ENCODE measurements at places on chromosomes 5 and 9.

GRCh38 chr5:128870373-128870772 is 94.9 kb upstream of the SLC27A6 start:
- no peak for DNase-seq

- no peak for DNase-seq
Observed at GRCh38 chr9:125646621-125647100, 60.3 kb downstream of the MAPKAP1 start.

- DNase-seq: no peak
Observed at GRCh38 chr5:136035837-136036236, 7.0 kb downstream of the TGFBI start.

GRCh38 chr9:132541870-132542830 is 40.3 kb upstream of the BARHL1 start:
- no peak for DNase-seq

GRCh38 chr9:114551750-114552685 is 35.6 kb upstream of the ATP6V1G1 start:
- DNase-seq: peak; percentile 34

DNA sequence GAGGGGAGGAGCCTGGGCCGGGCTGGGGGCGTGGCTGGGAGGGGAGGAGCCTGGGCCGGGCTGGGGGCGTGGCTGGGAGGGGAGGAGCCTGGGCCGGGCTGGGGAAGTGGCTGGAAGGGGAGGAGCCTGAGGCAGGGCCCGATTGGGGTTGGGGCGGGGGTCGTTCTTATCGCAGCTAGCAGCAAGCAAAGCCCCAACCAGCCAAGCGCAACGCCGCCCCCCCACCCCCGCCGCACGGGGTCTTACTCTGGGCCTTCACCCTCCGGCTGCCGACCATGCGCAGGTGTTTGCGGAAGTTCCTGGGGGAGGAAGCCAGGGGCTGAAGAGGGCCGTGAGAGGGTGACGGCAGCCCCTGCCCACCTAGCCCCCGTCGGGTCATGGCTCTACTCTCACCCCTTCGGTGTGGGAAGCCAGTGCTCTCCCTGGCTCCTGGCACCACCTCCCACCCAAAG is 5.0 kb downstream of the NSMF start:
- DNase-seq: no peak

- no peak for DNase-seq
Observed at GRCh38 chr5:8053270-8053669, 184.3 kb downstream of the MTRR start.

- DNase-seq: no peak
Observed at GRCh38 chr9:12784461-12785259, 9.8 kb downstream of the LURAP1L start.

GRCh38 chr5:66329078-66329477 is 185.0 kb downstream of the SREK1 start:
- DNase-seq: no peak

DNA sequence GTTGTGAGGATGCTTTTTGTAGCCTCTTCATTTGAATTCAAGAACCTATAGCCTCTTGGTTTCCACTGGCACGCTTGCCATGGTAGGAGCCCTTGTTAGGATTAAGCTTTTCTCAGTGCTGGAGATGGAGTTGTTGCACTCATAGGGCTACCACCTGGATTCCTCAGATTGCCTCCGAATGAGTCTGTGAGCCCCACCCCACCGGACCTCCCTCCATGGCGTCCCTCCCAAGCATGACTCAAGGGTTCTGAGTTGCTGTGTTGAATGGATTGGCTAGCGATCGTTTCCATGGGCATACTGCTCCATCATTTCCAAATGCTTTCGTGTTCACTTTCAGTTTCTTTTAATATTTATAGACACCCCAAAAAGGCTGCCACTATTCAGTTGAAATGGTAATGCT is 69.9 kb downstream of the DAPK1 start:
- DNase-seq: no peak

DNA sequence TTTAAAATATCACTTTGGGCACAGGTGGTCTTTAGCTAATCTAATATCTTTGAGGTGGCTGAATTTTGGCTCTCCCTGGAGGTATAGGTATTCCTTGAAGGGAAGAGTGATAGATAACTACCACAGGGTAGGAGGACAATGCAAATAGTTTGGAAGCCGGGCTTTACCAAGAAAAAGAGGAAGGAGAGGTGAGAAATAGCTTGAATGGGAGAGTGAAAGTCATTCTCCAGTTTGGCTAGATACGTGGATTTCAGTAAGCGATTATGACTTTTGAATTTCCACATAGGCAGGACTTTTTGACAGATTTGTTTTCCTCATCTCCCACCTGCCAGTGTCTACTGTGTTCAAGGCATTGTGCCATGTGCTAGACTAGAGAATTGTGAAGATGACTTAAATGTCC is 45.5 kb downstream of the RASA1 start:
- DNase-seq: no peak

DNA sequence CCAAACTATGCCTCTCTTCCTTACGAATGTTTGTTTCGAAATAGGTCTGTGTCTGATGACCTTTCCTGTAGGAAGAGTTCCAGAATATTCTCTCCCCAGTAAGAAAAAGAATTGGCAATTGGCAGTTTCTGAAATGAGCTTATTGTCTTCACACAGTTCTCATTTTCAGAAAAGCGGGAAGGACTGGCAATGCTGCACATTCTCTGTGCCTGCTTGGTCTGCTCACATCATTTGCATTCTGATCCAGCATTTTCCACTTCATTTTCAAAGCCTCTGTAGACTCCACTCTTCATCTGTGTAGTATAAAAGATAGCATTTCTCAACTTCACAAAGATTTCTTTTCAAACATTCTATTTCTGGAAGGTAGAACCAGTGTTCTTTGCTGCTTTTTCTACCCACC is 120.6 kb upstream of the CCDC112 start:
- no peak for DNase-seq

- no peak for DNase-seq
Observed at GRCh38 chr5:178318893-178319292, 86.3 kb upstream of the PHYKPL start.

- DNase-seq: no peak
Observed at GRCh38 chr5:142652563-142652962, 33.3 kb downstream of the FGF1 start.

DNA sequence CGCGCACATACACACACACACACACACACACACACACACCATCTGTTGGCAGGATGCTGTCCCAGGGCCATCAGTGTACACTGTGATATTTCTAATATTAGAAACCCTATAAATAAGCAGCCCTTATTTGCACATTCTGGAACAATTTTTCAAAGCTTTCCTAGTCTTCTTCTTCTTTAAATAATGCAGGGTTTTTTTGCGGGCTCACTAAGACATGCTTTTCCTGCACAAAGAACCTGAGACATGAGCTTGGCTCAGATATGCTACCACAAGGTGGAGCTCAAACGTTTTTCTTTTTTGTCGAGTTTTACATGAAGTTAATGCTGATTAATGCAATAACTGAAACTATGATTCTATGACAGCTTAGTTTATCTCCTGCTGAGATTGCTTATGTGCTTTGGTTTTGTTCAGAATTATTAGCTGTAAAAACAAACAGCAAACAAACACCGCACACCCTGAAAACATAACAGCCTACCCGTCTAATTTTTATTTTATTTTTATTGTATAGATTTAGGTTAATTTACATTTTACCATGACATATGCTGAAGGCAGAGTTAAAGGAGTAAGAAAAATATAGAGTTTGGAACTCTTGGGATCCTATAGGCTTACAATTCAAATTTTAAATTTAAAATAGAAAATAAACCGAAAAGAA is 95.8 kb downstream of the ALDH1A1 start:
- peak; percentile 69 for DNase-seq

GRCh38 chr5:175895686-175896102 is 24.3 kb downstream of the CPLX2 start:
- no peak for DNase-seq

DNA sequence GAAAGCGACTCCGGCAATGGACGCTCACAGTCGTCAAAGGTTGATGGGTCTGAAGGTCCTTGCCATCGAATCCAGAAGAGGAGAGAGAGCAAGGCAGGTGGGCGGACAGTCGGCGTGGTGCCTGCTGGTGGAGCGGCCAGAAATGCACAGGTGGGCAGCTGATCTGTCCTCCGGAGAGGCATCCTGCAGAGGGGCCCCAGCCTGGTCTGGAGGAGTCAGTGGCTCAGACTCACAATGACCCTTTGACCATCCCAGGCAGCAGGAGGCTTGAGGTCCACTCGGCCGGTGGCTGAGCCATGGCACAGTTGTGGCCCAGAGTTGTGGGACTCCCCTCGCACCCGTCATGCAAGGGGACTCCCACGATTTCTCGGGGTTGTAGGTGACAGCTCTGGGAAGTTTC is 34.4 kb upstream of the FCN2 start:
- no peak for DNase-seq

DNA sequence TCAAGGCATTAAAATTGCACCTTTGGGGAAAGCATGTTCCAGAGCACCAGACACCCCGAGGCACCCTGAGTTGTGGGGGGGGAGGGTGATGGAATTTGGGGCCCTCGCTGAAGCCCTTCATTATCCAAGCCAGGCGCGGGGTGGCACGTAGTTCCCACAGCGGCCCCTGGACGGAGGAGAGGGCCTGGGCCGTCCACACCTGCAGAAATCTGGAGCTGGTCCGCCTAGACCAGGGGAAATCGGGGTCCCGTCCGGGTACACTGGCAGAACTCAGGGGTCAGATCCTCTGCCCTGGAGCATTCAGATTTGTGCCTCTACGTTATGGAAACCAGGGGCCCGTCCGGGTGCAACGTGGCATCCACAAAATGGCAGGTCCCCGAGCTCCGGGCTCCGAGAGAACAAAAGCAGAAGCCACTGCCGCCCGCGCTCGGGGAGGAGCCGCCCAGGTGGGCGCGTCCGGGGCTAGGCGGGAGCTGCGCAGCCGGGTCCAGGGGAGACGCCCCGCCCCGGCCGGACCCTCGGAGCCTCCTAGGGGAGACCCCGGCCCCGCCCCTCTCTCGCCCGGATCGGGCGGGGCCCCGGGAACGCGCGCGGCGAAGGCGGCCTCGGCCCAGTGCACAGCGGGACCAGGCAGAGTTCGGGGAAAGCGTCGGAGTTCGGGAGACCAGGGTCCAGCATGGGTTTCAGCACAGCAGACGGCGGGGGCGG is at the start of gene PLEKHG4B:
Gene PLEKHG4B, plus strand, starts transcription at position 613 of the 708 bp plus-strand sequence. Its CDS starts 64 bp downstream, at position 677.
- peak; percentile 82 for DNase-seq

DNA sequence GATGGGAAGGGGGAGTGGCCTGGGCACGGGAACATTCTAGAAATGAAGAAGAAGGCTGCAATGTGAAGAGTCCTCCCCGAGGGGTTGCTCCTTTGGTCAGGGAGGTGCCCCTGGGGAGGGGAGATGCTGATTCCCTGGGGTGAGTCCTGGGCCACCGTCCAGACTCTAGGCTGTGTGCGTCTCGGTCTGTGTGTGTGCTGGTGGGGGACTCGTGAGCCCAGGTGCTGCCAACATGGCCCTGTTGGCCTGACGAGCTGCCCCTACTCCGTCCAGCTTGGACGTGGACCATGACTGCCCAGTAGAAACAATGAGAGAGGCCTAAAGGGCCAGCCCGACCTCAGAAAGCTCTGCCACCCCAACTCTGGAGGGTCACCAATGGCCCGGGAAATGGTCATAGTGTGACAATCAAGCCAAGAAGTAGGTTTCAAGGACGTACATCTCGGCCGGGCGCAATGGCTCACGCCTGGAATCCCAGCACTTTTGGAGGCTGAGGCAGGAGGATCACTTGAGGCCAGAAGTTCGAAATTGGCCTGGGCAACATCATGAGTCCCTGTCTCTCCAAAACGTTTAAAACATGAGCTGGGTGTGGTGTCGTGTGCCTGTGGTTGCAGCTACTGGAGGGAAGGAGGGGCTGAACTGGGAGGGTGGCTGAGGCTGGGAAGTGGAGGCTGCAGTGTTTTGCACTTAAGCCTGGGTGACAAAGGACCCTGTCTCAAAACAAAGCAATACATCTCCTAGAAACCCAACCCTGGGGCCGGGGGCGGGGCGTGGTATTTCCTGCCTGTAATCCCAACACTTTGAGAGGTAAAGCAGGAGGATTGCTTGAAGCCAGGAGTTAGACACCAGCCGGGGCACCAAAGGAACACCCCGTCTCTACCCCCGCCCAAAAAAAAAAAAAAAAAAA is 17.0 kb downstream of the LHX3 start:
- DNase-seq: no peak

- no peak for DNase-seq
Observed at GRCh38 chr5:164597293-164597900, 1092.0 kb downstream of the MAT2B start.

DNA sequence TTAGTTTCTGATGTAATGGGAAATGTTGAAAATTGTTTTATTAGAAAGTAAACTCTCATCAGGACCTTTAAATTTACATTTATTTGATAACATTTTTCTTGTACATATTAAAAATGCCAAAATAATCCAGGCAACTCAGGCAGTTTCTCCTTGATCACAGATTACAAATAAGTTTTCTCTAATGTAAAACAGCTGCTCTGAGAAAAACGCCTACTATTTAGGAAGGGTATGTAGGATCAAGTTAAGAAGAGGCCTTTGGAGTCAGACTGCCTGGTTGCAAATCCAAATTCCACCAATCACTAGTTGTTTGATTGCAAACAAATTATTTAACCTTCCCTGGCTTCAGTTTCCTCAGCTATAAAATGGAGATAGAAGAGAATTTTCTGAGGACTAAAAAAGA is 610.8 kb downstream of the PDE4D start:
- no peak for DNase-seq

DNA sequence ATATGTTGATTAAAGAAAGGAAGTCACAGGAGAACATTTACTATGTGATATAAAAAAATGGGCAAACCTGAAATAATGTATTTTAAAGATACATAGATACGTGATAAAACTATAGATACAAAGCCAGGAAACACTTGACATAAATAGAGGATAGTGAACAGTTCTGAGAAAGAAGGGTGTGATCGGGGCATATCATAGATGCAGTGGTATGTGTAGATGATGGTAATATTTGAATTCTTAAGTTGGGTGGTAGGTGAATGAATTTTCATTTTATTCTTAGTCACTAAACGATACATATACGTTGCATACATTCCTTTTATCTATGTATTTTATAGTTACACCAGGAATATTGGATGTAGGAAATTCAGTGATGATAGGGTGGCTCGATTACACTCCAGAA is 138.7 kb upstream of the ARRDC3 start:
- no peak for DNase-seq

DNA sequence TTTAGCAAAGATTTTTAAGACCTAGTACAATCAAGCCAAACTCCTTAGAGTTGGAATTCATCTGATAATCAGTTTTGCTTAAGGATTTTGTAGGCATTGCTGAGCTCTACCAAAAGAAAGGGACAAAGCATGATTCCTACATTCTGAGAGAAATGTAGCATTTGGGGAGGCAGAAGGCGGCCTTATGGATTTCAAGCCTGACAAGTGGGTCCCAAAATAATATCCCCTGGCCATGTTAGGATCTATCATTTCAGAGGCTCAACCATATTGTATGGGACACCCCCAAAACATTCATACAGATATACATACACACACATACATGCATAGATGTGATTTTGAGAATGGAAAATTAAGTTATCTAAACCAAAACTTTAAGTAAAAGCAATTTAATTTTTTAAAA is 257.8 kb upstream of the VLDLR start:
- no peak for DNase-seq

DNA sequence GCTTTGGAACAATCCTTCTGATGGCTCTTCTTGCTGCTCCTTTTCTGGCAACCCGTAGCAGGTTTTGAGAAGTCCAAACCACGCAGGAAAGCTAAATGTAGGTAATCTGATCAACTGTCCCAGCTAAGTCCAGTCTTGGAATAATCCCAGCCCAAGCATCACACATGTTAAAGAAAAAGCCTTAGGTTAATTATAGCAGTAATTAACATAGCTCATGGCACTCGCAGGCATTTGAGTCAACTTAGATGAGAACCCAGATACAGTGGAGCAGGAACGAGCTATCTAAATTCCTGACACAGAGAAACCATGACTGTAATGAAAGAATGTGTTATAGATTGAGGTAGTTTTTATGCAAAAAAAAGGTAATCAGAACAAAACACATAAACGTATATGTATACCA is 844.8 kb downstream of the CDH9 start:
- no peak for DNase-seq

Measured in left kidney (tissue), 8 donors.